Hippocampal formation (tissue), 2 donors: ENCODE measurements at places on chromosomes 4 and X.

DNA sequence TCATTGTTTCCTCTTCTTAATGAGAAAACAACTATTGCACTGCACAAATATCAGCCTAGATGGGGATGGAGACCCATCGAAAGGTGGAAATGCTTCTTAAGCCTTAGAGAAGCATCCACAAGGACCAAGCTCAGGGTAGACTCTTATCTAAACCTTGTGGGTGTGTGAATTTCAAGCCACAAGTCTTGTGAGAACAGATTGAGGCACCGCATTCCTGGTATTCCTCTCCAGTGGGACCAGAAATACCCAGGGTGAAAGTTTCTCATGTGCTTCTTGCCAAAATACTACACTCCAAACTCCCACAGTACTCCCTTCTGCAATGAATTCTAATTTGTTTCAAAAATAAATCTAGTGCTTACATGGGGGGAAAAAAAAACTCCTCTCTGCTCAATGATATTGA is 375.6 kb downstream of the PDGFC start:
- no peak for DNase-seq

- DNase-seq, result no peak
These were observed 549.1 kb upstream of the EPHA5 start for GRCh38 chr4:66219401-66219800.

GRCh38 chrX:48466696-48467095 is 3.4 kb downstream of the SLC38A5 start:
- no peak for DNase-seq

DNA sequence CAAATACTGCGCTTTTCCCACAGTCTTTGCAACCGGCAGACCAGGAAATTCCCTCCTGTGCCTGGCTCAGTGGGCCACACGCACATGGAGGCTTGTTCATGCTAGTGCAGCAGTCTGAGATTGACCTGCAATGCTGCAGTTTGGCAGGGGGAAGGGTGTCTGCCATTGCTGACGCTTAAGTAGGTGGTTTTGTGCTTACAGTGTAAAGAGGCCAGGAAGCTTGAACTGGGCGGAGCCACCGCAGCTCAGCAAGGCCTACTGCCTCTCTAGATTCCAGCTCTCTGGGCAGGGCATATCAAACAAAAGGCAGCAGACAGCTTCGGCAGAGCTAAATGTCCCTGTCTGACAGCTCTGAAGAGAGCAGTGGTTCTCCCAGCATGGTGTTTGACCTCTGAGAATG is 390.5 kb upstream of the TECRL start:
- no peak for DNase-seq

DNA sequence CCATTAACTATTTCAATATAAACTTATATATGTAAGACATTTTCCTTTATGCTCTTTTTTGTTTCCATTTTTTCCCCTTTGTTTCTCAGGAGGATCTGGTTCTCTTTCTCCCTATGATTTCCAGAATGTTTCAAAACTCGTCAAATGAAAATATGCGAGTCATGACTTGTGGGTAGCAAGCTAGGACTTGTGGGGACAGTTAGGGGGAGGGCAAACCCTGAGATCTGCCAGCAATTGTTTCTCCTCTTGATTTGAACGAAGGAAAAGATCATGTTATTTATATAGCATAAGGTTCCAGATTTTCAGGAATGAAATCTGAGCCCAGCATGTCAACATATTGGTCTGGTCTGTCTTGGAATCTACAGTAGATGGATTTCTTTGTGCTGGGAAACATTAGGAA is 28.9 kb upstream of the GPC4 start:
- no peak for DNase-seq

DNA sequence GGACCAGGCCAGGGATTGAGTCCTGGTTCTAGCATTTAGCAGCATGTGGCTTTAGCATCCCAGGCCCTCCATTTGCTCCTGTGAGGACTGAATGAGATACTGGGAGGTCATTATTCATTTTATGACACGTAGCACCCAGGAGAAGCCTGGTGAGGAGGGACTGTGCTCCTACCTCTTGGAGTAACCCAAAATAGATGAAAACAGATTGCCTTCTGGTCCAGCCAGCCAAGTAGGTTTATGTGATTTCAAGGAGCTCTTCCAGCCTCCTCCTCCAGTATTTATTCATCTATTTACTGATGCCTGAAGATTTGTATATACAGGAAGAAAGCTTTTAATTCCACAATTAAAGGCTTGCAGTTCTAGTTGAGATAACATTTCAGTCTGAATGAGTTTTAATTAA is 109.3 kb downstream of the GATB start:
- DNase-seq, result no peak

- no peak for DNase-seq
These were observed 4.5 kb upstream of the PDGFC start for GRCh38 chr4:156976147-156976546.

DNA sequence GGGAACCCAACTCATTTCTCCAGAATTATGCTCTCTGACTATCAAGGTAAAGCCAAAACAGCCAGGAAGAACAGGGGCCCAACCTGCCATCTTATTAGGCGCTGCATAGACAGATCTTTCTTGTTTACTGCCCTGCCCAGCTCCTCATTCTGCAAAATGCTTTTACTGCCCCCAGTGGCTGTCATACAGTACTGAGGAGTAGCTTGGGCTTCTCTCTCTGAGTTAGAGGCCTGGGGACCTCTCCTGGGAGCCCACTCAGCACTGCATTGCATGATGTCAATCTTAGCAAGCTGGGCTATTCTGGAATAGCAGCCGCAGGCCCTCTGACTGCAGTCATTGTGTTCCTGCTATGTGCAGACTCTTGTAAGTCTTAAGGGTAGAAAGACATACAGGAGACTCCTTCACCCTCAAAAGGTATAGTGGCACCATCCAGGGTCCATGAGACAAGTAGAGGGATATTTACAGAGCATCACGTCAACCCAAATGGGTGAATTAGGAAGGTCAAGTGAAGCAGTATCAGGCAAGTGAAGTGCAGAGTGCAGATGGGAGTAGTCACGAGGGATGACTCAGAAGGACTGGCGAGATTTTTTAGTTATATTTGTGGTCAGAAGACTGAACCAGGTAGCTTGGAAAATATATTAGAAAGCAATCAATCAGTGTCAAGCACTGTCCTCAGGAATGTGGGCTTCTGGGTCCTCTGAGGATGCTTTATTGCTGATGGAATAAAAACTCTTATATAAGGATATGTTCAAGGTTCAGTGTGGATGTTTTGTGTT is 294.1 kb upstream of the SFRP2 start:
- no peak for DNase-seq

DNA sequence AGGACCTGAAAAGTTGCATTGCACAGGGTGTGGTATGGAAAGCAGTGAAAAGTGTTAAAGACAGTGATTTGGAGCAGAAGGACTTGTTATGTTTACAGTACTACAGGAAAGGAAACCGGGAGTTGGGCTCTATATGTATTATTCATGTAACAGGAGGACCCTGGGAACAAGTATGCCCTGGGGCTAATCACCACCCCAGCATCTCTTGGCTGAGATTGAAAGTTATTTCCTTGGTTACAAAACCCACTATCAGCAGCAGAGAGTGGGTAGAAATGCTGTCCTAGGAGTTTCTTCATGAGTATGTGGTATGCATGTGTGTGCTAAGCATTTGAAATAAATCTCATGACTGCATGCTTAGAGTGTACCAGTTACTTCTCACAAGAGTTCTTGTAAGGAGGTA is 46.9 kb downstream of the STK32B start:
- no peak for DNase-seq

DNA sequence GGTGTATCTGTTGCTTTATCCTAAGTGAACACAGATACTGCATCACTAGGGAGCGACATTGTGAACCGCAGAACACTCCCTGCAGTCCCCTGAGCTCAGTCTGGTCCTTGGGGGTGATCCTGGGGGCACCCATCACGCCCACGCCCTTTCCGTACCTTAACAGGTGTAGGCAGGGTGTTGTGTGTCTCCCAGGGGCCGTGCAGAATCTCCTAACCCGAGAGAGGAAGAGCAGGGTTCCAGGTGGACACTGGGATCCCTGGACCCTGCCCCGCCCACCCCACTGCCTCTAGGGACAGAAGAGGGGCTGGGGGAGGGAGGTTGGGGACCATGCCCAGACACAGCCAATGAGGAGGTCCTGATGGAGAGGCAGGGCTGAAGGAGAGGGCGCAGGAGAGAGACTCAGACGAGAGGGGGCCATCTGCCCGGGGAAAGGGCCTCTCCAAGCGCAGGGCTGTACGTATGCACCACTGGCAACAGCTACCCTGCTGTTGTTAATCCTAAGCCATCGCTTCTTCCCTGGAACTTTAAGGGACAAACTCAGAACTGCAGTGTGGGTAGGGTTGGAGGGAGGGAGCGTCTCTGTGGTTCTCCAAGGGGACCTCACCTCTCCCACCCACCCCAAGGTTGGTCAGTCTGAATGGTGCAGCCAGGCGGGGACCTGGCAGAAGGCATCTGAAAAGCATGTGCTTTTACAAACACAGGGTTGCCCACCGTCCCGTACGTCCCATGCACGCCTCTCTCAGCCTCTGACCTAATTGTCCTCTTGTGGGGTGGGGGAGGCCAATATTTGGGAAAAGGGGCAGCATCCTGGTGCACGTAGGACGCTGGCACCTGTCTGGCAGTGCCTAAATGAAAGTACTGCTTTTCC is 2.5 kb downstream of the P2RY8 start:
- no peak for DNase-seq

DNA sequence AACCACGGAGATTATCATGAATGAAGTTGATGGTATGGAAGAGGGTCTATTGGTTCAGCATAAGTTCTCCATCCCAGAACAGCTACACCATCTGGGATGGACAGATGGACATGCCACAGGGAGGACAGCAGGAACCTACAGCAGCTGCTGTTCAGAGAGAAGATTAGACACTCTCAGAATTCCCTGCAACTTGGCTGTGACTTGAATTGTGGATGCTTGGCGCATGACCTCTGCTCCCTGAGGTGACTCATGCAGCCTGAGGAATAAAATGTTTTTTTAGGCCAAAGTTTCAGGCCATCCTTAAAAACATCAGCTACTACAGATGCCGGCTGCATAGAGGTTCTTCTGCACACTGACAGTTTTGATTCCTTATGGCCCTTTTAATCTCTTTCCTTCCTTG is 97.3 kb downstream of the RS1 start:
- no peak for DNase-seq

- DNase-seq, result no peak
These were observed 66.1 kb downstream of the PTTG2 start for GRCh38 chr4:38026158-38026740.

DNA sequence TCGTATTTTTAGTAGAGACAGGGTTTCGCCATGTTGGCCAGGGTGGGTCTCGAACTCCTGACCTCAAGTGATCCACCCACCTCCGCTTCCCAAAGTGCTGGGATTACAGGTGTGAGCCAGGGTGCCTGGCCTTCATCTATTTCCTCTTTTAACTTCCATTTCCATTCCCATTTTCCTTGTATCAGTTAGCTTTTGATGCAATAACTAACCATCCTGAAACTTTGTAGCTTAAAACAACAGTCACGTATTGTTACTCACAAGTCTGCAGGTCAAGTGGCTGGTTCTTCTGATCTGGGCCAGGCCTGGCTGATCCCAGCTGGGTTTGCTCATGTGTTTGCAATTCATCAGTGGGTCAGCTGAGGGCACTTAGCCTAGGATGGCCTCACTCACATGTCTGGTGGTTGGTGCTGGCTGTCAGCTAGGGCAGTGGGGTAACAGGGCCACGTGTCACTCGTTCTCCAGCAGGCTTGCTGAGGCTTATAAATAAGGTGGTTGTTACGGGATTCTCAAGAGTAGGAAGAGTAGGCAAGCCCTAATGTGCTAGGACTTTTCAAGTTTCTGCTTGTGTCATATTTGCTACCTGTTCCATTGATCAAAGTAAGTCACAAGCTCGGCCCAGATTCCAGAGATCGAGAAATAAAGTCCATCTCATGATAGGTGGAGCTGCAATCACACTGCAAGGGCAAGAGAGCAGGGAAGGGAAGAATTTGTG is 88.2 kb downstream of the SOWAHB start:
- no peak for DNase-seq

DNA sequence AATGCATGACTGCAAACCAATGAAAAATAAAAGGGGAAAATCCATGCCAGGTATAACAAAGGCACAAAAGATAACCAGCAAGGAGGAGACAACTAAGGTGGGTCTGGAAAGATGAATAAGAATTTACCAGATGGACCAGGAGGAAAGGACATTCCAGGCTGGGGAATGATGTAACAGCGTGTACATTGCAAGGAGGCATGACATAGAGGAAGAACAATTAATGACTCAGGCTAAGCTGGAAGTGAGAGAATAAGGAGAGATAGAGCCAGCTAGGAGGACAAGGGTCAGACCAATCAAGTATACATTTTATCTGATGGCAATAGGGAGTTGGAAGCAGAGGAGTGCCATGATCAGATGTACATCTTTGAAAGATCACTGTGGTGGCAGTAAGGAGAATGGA is 57.0 kb downstream of the MTMR8 start:
- no peak for DNase-seq

- no peak for DNase-seq
These were observed 4.0 kb downstream of the SLC2A9 start for GRCh38 chr4:10017037-10017893.

GRCh38 chrX:15679246-15679645 is 14.6 kb upstream of the CLTRN start:
- no peak for DNase-seq

GRCh38 chr4:125547836-125548235 is 233.1 kb downstream of the FAT4 start:
- DNase-seq, result no peak

GRCh38 chr4:57274082-57274481 is 163.9 kb upstream of the IGFBP7 start:
- DNase-seq, result no peak

DNA sequence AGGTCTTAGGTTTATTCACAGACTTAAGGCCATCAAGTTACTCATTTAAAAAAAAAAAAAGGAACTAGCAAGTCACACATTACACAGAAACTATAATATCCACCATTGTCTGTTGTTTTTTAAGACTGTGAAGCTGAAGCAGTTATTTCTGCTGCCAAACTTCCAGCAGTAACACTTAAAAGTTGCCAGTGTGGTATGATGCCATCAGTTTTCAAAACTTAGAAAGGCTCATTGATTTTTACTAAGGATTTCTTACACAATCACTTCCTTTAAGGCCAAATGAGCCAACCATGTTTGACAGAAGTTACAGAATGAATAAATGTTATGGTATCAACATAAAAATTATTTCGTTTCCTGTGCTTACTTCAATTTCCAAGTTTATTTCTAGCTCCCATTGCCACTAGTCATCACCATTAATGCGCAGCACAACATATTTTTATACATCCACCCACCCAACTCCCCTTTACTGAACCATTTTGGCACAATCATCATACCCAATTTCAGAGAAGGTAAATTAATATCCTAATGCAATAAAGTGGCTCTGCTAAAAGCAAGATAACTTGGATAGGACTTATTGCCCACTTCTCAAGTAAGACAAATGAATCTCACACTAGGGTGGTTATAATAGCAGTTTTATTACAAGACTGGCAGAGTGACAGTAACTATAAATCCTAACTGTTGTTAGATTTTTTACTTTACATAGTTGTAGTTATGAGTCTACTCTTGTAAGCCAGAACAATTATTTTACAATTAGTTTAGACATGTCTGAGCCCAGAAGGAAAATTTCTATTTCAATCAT is 13.1 kb downstream of the PDGFC start:
- DNase-seq, result no peak

- no peak for DNase-seq
These were observed 134.2 kb downstream of the EIF4E start for GRCh38 chr4:98794565-98795205.

GRCh38 chrX:46710927-46711623 is 47.8 kb downstream of the SLC9A7 start:
- no peak for DNase-seq

- no peak for DNase-seq
These were observed 105.5 kb upstream of the OTUD4 start for GRCh38 chr4:145285928-145286327.

GRCh38 chrX:136148391-136148790 is 1.1 kb downstream of the FHL1 start:
- DNase-seq, result no peak

GRCh38 chrX:70592091-70592490 is 147.5 kb downstream of the DLG3 start:
- DNase-seq, result no peak
